ENCODE measurements at places on chromosomes 7 and 10.

- DNase-seq = no peak
These were observed 424.9 kb downstream of the CALN1 start for GRCh38 chr7:71987200-71987767.

GRCh38 chr10:63628526-63629362 is 107.5 kb downstream of the REEP3 start:
- DNase-seq = peak; percentile 19

GRCh38 chr7:77985974-77986339 is 187.4 kb downstream of the PHTF2 start:
- DNase-seq = no peak

- no peak for DNase-seq
These were observed 1.8 kb downstream of the RP9 start for GRCh38 chr7:33107136-33108066.

- no peak for DNase-seq
These were observed 116.0 kb downstream of the LHPP start for GRCh38 chr10:124577651-124578050.

All from COLO829 (cell line).